T-helper 1 cell treated with Interleukin-12 subunit alpha and Interleukin-12 subunit beta and Interleukin-4 antibody, amounts not matched to agents 30 ng/mL and 1 ng/mL, for 36 hours (primary cell): ENCODE measurements at places on chromosomes 12 and 14. TPM values are rescaled to one million over a fixed set of nuclear protein-coding genes. Genes with fewer than 3 reads are reported as not detected.

The IFNG gene
- total RNA-seq = 560 and 566 TPM in 2 replicates

The AMDHD1 gene
- total RNA-seq = 0.10 and 1.8 TPM in 2 replicates

The C3AR1 gene
- total RNA-seq = 5.8 and 6.1 TPM in 2 replicates

The SDR9C7 gene
- total RNA-seq = not detected in 2 replicates

The TRPV4 gene
- total RNA-seq = not detected in 2 replicates

The CD27 gene
- 88.3 and 89.8 TPM in 2 replicates for total RNA-seq

The KRT4 gene
- total RNA-seq = not detected in 2 replicates

The HVCN1 gene
- total RNA-seq = 8.9 and 10.6 TPM in 2 replicates

The CD4 gene
- total RNA-seq = 274 and 279 TPM in 2 replicates

The ACRBP gene
- 1.0 and 1.5 TPM in 2 replicates for total RNA-seq

The RNASE3 gene
- not detected in 2 replicates for total RNA-seq

The CISTR gene
- not detected in 2 replicates for total RNA-seq

The HEATR5A gene
- 12.3 and 14.7 TPM in 2 replicates for total RNA-seq

The NID2 gene
- 0.61 and 1.4 TPM in 2 replicates for total RNA-seq

The CLEC1B gene
- total RNA-seq = not detected in 2 replicates

The AACS gene
- 25.1 and 25.2 TPM in 2 replicates for total RNA-seq

The MYBPC1 gene
- not detected in 2 replicates for total RNA-seq

The BIN2 gene
- total RNA-seq = 181 and 187 TPM in 2 replicates

The SMIM41 gene
- 0.25 TPM in 1 of 2 replicates, not detected in the other for total RNA-seq

The BDKRB1 gene
- total RNA-seq = not detected in 2 replicates

The PIWIL1 gene
- not detected in 2 replicates for total RNA-seq

The MGST1 gene
- total RNA-seq = 0.27 and 0.46 TPM in 2 replicates

The SLC39A5 gene
- total RNA-seq = 1.1 and 1.9 TPM in 2 replicates

The PPM1A gene
- total RNA-seq = 49.4 and 50.6 TPM in 2 replicates

The STAB2 gene
- not detected in 2 replicates for total RNA-seq

The KERA gene
- total RNA-seq = not detected in 2 replicates

The COX8C gene
- not detected in 2 replicates for total RNA-seq

The ACSM4 gene
- total RNA-seq = not detected in 2 replicates

The LBHD2 gene
- total RNA-seq = not detected in 2 replicates

The BCL2L2 gene
- 5.0 and 5.4 TPM in 2 replicates for total RNA-seq

The NRIP2 gene
- total RNA-seq = not detected in 2 replicates
